ENCODE measurements at places on chromosomes 7 and 10.

DNA sequence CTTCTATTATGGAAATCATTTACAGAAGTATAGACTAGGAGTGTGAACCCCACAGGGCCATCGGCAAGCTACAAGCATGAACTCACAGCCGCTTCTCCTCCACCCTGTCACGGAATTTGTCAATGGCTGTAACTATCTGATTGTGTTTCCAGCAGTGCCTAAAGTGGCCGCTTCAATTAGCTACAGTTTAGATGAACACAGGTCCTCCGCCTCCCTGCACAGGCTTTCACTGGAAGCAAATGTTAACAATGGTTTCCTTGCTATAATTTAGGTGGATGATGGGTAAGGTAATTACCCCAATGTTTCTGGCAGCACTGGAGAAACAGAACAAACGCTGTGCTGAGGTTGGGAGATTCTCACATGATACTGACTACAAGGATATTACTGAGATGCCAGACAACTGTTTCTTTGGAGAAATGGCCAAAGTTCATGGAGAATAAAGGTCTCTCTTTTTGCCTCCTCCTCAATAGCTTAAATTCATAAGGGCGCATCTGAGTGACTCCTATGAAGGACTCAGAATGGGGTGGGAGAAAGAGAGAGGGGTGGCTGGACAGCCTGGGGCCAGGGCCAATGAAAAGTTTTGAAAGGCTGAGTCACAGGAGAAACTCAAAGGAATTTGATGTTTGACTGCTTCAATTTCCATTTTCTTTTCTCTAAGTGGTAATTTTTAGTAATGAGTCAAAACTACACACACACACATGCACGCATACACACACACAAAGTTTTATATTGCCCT is 78.9 kb downstream of the SVIL start:
- H3K27me3 ChIP-seq: no peaks in the 10 kb centered on the region
- DNase-seq: no peak
- H3K4me3 ChIP-seq: no peak overlapping the region
- H3K27ac ChIP-seq: peak overlapping the region; percentile 69

DNA sequence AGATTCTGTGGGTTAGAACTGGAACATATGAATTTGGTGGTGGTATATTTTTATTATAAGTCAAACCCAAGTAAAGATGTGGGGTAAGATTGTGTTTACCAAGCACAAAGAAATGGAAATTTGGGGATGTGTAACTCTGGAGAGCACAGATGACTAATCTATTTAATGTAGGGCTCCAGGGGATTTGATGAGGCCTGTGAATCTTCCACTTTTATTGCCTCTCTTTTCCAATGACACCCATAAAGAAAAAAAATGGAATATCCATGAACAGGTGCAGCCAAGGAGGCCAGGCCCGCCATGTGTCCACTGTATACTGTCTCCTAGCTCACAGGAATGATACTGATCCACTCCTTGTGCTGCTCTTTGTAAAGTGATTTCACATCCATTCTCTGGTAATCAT is 2.8 kb downstream of the SRGN start:
- H3K27me3 ChIP-seq: no peaks in the 10 kb centered on the region
- no peaks in the 10 kb centered on the region for H3K36me3 ChIP-seq
- H3K4me3 ChIP-seq: no peak overlapping the region
- H3K27ac ChIP-seq: no peak overlapping the region
- peaks cover 7% of the 10 kb centered on the region for H3K4me1 ChIP-seq

- H3K4me3 ChIP-seq: no peak overlapping the region
- H3K27ac ChIP-seq: no peak overlapping the region
- no peak for DNase-seq
- H3K36me3 ChIP-seq: no peaks in the 10 kb centered on the region
- H3K27me3 ChIP-seq: no peaks in the 10 kb centered on the region
Observed at GRCh38 chr10:48455055-48455391, 148.5 kb downstream of the MAPK8 start.

GRCh38 chr7:98021588-98022351 is 31.8 kb upstream of the OCM2 start:
- peak; percentile 90 for DNase-seq
- H3K27ac ChIP-seq: no peak overlapping the region
- no peaks in the 10 kb centered on the region for H3K27me3 ChIP-seq
- H3K4me1 ChIP-seq: no peaks in the 10 kb centered on the region
- no peak overlapping the region for H3K4me3 ChIP-seq
- H3K36me3 ChIP-seq: no peaks in the 10 kb centered on the region

- peaks cover 15% of the 10 kb centered on the region for H3K36me3 ChIP-seq
- peaks cover 54% of the 10 kb centered on the region for H3K4me1 ChIP-seq
- no peak for DNase-seq
- peak overlapping the region; percentile 54 for H3K27ac ChIP-seq
Observed at GRCh38 chr7:105017657-105018365, 3.8 kb downstream of the KMT2E start.

- peaks cover 19% of the 10 kb centered on the region for H3K27me3 ChIP-seq
- peaks cover 17% of the 10 kb centered on the region for H3K4me1 ChIP-seq
- peak overlapping the region; percentile 69 for H3K27ac ChIP-seq
- no peaks in the 10 kb centered on the region for H3K36me3 ChIP-seq
- DNase-seq: no peak
- no peak overlapping the region for H3K4me3 ChIP-seq
Observed at GRCh38 chr10:33327751-33328150, 6.7 kb downstream of the NRP1 start.

DNA sequence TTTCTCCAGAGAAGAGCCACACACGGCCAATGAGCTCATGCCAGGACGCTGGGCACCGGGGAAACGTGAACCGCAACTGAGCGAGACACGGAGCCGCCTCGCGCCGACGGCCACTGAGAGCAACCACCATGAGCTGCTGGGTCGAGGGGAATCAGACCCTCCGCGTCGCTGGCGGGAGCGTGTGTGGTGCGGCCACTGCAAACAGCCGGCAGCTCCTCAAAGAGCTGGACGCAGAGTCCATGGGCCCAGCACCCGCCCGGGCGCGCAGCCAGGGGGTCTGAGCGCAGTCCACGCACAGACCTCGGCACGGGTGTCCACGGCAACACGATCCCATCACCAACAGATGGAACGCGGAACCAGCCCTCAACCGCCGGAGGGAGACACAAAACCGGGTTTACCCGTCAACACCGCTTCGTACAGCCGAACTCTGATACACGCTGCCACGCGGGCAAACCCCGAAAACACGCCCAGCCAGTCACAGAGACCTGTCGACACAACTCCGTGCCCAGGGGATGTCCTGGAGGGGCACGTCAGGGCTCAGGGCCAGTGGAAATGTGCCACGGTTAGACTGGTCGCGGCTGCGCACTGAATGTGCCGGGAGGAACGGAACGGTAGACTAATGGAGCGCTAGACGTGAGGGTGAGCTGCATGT is 147.1 kb downstream of the ELFN1 start:
- no peak for DNase-seq
- no peaks in the 10 kb centered on the region for H3K27me3 ChIP-seq
- peaks cover 2% of the 10 kb centered on the region for H3K4me1 ChIP-seq
- H3K4me3 ChIP-seq: no peak overlapping the region

All from WTC11 (cell line).